ENCODE measurements at places on chromosomes 11 and 22.

DNA sequence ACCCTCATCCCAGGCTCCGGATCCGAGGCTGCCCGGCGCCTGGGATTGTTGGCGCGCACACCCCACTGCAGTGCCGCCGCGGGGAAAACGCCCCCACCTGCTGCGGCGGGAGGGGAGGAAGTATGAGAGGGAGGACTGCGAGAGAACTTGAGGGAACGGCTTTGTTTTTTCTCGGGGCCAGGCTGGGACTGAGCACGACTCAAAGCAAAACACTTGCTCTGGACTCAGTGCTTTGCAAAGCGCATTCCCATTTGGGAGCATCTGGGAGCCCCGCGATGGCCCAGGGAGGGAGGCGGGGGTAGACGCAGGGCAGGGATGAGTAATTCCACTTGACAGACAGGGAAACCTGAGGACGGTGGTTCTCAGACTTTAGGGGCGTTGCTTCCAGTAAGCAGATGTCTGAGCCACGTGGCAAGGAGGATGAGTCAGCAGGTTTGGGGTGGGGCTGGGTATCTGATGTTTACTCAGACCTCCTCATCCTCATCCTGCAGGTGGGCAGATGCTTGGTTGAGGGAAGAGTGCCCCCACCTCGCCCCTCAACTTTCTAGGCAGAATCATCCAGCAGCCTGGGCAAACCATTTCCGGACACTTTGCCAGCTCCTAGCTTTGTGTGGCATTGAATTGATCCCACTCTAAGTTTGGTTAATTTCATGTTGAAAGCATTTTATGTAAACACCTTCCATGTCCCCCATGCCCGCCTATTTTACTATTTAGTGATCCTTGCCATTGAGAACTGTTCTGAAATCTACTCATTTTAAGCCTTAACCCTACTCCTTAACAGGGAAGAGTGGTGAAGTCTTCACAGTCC is 1.5 kb downstream of the MIAT start:
- DNase-seq, result peak; percentile 89

- peak; percentile 37 for DNase-seq
These were observed 6.4 kb upstream of the CCDC86 start for GRCh38 chr11:60835534-60835846.

DNA sequence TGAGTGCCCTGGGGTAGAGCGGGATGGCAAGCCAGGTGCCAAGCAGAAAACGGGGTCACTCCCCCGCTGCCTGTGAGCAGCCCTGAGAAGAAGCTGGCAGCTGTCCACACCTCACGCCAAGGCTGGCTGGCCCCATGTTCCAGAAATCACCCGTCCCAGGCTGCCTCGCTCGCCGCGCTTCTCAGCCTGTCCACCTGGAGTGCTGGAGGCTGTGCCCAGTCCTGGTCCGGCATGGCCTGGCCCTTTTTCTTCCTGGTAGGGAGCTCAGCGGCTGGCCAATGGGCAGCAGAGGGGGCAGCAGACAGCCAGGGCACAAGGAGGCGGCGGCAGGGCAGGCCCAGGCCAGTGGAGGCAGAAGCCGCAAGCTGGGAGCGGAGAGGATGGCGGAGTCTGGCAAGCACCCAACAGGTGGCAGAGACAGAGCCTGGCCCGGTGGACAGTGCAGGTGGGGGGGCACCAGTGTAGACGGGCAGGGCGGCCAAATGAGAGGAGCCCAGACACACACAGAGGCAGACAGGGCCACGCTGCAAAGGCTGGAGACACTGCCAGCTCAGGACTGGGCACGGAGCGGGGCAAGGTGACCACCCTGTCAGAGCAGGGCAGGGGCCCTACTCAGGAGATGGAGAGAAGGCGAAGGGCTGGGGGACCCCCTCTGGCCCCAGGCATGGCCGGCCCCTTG is 37.2 kb upstream of the TH start:
- no peak for DNase-seq

GRCh38 chr11:129354691-129355090 is 21.0 kb upstream of the BARX2 start:
- DNase-seq, result no peak

DNA sequence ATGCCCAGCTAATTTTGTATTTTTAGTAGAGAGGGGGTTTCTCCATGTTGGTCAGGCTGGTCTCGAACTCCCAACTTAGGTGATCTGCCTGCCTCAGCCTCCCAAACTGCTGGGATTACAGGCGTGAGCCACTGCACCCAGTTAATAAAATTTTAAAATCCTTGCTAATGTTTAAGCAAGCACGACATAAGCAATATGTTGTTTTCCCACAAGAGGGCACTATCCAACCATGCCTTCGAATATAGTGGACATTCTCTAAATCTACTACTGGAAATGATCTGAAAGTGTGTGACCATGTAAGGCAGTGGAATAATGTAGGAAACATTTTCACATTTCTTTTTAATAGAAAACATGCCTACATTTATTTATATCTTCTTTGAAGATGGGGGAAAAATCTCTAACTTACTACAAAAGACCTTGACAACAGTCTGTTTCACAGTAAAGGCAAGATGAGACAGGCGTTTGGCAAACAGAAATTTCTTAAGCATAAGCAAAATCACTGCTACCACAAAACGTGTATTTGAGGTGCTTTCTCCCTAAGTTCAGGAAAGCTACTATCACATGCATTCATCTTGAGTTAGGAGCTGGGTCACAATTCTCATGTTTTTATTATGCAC is 38.2 kb downstream of the PITPNB start:
- no peak for DNase-seq

DNA sequence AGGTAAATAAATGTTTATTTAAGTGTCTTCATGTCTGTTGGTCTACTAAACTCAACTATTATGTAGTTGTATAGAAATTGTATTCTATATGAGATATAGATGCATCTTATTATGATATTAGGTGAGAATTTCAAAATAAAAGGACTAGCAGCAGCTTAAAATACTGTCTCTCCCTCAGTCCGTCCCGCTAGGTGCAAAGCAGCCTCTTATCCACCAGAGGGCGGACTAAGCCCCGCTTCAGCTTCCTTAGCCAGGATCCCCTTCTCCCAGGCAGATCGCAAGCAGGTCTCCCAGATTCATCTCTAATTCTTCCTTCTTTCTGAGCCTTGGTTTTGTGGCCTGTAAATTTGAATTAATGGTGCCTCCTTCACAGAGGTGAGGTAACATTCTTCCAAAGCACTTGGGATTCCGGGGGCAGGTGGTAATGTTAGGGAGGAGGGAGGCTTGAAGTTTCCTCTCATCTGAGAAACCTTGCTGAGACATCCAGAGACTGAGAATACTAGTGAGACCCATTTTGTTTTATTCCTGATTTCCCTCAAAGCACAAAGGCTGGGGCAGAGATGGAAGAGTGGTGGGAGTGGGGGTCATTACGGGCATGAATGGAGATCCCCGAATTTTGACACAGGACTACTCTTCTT is 13.5 kb upstream of the INSC start:
- peak; percentile 34 for DNase-seq

DNA sequence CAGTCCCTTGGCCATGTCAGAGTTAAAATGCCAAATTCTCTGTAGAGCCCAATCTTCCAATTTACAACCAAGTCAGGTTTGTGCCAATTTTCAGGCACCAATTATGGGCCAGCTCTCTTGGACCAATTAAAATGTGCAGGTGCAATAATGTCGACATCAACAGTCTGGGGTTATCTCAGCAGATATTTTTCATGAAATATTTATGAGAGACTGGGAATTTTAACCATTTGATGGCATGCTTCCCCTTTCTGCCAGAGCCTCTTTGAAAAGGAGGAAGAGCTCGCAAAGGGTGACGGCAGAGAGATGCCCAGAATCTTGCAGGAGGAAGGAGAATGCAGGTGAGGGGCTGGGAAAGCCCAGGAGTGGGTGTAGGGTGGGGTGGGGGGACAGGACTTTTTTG is 100.8 kb upstream of the SYT13 start:
- no peak for DNase-seq

DNA sequence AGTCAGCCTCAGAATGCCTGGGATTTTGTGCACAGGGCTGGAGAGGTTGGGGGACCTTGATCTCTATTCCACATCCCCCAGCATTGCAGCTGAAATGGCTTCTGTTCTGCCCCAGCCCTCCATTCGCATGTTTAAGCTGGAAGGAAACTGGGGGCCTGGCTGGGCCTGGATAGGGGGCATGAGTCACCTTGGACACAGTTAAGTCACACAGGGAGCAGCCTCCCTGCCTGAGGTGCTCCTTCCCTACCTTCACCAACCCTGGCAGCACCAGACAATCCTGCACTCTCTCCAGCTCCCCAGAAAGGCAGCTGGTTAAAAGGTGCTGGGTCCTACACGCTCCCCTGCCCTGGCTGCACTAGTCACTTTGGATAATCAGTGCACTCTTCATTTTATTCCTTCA is 763 bp downstream of the SMIM45 start:
- no peak for DNase-seq

- DNase-seq, result no peak
These were observed 7.0 kb downstream of the GRAMD4 start for GRCh38 chr22:46626911-46627805.

DNA sequence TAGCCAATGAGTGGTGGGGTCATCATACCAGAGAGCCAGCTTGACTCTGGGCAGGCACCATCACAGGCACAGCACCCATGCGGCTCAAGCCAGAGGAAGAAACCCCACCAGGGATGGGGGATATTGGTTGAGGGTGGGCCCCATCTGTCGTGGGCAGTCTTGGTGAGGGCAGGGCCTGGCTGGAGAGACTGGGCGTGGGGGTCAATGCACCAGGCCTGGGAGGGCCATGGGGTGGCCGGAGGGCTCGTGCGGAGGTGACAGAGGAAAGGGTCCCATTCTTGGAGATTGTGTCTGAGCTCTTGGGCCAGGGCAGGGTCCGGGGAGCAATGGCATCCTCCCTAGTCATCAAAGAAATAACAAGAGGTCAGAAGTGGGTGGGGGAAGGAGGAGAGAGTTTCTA is 1.6 kb upstream of the VSIG2 start:
- DNase-seq, result no peak

- no peak for DNase-seq
These were observed 31.9 kb upstream of the UPB1 start for GRCh38 chr22:24463071-24463760.

GRCh38 chr11:21301981-21302380 is 632.6 kb downstream of the NELL1 start:
- no peak for DNase-seq

DNA sequence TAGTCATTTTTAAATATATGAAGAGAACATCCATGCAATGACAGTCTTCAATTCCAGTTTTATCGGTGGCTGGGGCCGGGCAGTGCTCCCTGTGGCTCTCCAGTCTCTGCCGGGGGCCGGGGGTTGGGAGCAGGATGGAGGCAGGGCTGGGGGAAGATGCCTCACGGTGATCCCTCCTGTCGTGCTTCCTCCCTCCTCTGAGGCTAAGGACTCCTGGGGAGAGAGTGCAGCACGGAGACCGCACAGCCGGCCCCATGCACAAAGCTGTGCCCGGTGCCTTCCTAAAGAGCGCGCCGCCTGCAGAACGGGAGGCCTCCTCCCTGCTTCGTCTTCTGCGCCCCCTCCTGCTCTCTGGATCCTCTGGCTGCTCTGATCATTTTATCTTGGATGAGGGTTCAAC is 20.5 kb downstream of the GAL start:
- DNase-seq, result no peak

DNA sequence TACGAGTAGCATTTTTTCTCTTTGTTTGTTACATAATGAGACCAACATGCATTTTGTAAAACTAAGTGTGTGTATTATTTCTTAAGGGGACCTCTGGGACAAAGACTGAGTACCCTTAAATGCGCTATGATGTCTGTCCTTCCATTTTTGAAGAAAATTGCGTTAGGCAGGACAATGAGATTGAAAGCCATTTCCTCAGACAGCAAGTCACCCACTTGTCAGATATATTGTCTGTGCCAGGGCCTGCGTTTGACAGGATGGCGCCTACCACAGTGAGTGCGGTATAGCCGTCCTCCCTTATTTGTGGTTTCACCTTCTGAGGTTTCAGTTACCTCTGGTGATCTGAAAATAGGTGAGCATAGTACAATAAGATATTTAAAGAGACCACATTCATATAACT is 2.2 kb downstream of the AP2A2 start:
- no peak for DNase-seq

DNA sequence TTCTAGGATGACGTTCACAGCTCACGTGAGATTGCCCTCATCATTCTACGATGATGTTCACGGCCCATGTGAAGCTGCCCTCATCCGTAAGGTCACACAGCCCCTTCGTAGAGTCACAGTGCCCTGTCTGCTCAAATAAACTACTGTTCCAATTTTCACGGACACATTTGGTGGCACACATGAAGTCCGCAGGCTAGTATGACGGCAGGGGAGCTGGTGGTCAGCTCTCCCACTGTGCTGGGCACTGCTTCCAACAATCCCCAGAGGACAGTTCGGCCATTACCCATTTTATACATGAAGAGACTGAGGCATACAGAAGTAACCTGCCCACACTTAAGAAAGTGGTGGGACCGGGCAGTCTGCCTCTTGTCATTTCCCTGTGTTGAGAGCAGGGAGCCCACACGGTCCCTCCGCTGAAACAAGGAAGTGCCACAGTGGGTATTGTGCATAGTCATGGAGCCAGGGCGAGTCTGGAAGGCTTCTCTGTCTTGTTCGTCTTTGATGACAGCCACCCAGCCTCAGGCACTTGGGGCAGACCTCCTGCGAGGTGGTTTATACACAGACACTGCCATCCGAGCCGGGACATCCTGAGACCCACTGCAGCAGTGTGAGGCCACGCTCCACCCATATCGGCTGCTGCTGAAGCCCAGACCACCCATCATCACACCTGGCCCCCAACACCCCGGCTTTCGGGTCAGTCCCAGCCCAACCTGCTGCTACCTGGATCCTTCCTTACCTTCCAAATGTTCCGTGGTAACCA is 114.3 kb downstream of the PHF21B start:
- no peak for DNase-seq

DNA sequence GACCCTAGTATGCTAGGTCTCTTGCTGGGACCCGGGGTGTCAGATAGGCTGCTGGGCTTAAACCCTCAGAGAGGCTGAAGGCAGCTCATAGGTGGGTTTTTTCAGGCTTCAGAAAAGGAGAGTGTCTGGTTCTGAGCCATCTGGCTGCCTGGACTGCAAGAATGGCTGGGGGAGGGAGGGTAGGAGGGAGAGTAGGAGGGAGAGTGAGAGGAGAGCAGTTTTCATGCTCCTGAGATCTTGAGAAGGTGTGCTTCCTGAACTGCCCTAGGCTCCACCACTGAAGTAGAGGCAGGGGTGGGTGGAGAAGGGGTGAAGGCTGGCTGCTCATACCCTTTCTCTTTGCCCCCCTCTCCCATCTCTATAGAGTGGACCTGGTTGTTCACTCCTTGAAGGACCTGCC is 4.6 kb downstream of the HMBS start:
- DNase-seq, result no peak

DNA sequence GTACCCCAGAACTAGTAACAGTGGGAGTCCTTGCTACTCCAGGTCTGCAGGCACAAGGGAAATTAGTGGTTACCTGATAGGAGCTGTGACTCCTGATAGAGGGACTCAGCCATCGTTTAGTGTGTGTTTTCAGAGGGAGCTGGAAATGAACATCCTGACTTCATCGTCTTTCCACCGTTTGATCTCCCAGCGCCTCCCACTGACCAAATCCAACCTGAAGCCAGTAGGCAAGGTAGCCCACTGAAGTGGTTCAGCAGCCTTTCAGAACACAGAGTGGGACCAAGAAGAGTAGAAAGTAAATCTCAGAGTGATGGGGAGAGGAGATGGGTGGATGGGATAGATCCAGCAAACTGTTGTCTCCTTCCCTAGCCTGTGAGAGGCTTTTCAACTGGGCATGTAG is 385.9 kb downstream of the INSC start:
- DNase-seq, result no peak

GRCh38 chr11:36399236-36399635 is 103.1 kb downstream of the PRR5L start:
- DNase-seq, result no peak

GRCh38 chr11:2468363-2469235 is 23.8 kb downstream of the KCNQ1 start:
- no peak for DNase-seq

All from HS-5 (cell line).